Left forelimb (tissue), 1 donor: ENCODE measurements at places on chromosomes 4 and X.
A peak's percentile ranks its signal among the peaks of the same experiment; 100 is the strongest.

- DNase-seq = no peak
Observed at GRCh38 chr4:137631605-137632004, 99.3 kb upstream of the PCDH18 start.

- DNase-seq = no peak
Observed at GRCh38 chr4:186885289-186885688, 161.6 kb upstream of the FAT1 start.

GRCh38 chrX:108216405-108216804 is 124.8 kb downstream of the ATG4A start:
- DNase-seq = no peak

DNA sequence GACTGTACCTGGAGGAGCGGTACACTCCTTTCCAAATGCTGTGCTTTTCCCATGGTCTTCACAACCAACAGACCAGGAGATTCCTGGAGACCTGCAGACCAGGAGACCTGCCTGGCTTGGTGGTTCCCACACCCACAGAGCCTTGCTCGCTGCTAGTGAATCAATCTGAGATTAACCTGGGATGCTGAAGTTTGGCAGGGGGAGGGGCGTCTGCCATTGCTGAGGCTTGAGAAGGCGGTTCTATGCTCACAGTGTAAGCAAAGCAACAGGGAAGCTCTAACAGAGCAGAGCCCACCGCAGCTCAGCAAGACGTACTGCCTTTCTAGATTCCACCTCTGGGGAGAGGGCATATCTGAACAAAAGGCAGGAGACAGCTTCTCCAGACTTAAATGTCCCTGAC is 34.5 kb upstream of the FAAH2 start:
- no peak for DNase-seq

DNA sequence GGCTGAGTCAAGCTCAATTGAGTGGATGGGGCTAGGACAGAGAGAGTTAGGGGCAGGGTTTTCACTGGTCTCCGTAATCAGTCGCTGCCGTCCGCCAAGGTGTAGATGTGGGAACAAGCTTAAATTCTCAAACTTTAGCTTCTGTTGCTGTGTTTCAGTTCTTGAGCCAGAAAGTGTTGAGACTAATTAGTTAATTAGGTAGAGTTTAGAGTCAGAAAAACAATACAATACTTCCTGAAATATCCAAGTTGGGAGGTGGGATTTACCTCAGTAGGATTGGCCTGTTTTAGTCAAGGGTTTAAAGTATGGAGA is 1.1 kb upstream of the UBE2D3 start:
- no peak for DNase-seq

DNA sequence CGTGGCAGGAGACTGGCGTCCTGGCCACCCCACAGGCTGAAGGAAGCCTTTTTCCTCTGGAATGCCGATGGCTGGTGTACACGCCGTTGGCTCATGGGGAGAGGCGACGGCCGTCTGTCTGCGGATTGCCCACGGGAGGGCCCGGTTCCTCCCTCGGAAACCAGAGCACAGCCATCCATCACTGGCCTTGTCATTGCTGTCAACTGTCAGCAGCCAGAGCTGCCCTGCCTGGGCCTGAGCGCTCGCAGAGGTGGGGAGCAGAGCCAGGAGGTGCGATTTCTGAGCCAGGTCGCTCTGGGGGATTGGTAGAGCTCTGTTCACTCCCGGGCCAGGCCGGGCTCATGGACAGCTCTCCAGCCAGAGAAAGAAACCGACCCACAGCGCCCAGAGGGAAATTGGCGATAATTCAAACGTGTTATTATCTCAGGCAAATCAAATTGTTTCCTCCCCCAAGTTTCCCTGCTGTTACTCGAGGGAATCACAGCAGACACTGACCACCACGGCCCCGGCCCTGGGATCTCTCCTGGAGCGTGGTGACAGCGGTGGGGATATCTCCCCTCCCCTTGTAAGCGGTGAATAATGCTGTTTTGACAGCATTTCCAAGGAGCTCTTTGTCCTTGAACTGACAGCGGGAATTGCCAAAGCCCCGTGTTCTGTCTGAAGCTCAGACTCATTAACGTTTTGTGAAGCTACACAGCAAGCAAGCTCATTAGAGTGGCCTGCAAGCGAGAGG is 220.9 kb upstream of the PSAPL1 start:
- no peak for DNase-seq

- no peak for DNase-seq
Observed at GRCh38 chr4:80208610-80209339, 11.5 kb downstream of the PRDM8 start.

GRCh38 chr4:42048394-42048793 is 58.1 kb downstream of the SLC30A9 start:
- DNase-seq = no peak

DNA sequence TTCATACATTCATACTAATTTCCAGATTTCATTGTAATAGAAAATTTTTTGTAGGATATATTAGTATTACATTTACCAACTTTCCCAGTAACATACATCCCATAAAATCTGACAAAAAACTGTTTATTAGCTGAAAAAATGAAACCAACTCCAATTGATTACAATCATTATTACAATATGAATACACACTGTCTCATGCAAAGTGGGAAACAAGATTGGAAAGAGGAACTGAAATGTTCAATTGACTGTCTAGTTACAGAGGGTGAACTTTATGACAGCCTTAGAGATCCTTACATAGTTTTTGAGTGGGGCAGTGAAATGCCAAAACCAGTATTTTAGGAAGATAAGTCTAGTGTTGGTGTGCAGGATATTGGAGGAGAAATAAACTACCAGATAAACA is 2.3 kb upstream of the AMBN start:
- DNase-seq = no peak

- DNase-seq = no peak
Observed at GRCh38 chr4:7244331-7244665, 52.0 kb downstream of the SORCS2 start.

GRCh38 chrX:134999469-134999868 is 8.7 kb downstream of the SMIM10 start:
- DNase-seq = no peak

- no peak for DNase-seq
Observed at GRCh38 chrX:136168929-136169735, 21.8 kb downstream of the FHL1 start.

DNA sequence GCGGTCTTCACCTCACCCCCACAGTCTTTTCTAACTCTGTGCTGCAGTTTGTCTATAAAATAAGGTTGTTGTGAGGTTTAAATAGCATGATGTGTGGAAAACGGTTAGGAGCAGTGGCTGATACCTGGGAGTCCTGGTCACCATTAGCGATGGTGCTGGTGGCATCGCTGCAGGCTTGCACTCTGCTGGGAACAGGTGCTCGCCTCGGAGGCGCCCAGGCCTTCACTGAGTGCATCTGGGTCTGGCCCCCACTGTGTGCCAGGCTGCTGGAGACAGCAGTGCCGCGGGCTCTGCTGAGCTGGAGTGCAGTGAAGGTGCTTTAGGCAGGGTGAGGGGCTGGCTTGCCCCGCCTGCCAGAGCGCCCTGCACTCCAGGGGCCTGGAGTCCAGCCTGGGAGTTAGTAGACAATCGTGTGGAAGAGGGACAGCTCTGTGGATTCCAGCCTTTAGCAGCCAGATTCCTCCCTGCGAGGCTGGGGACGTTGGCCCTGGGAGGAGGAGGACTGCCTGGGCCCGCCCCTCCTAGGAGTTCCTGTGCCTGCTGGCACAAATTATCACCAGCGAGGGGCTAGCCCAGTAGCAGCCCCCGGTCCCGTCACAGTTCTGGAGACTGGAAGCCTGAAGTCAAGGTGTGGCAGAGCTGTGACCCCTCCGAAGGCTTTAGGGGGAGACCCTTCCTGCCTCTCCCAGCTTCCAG is 7.3 kb downstream of the RGS12 start:
- DNase-seq = peak; percentile 60

- no peak for DNase-seq
Observed at GRCh38 chrX:22516893-22517292, 244.2 kb downstream of the CBLL2 start.

GRCh38 chr4:149719357-149719756 is 96.3 kb downstream of the IQCM start:
- DNase-seq = no peak

GRCh38 chr4:104752337-104752736 is 257.6 kb upstream of the CXXC4 start:
- no peak for DNase-seq

GRCh38 chrX:109959356-109959871 is 43.5 kb upstream of the TMEM164 start:
- no peak for DNase-seq

DNA sequence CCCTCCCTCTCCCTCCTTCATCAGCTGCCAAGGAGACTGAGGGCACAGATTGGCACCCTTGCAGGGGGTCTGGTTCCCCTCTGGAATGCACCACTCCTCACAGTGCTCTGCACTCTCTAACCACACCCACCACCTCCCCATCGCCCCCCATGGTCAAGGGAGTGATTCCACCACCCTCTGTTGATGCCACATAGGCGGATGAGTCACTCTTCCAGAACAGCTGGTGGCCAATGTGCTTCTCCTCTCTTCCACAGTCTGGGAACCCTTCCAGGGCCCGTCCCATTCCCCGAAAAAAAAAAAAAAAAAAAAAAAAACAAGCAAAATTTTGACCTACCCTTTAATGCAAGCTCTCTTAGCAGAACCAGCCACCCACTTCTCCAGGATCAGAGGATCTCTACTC is 341.3 kb upstream of the KLF3 start:
- DNase-seq = no peak

GRCh38 chrX:137707348-137707747 is 141.4 kb downstream of the ZIC3 start:
- no peak for DNase-seq

DNA sequence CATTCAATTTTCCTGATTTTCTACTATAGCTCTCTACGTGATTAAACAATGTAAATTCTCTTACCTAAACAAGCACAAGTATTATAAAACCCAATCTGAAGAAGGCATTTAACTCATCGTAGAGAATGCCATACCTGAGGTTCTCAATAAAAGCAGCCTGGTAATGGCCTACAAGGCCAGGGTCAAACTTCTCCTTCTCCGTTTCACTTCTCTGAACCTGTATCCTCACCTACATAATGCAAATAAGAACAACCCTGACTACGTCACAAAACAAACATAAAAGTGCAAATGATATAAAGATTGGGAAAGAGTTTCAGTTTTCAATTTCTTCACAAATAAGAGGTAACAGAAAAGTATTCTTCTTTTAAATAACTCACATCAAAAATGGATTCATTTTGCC is 55.6 kb upstream of the STS start:
- no peak for DNase-seq

GRCh38 chr4:17103231-17103630 is 204.8 kb upstream of the LDB2 start:
- DNase-seq = no peak

GRCh38 chr4:52862639-52863161 is 583 bp downstream of the RASL11B start:
- no peak for DNase-seq

GRCh38 chrX:134626434-134626833 is 31.8 kb downstream of the PLAC1 start:
- DNase-seq = no peak

DNA sequence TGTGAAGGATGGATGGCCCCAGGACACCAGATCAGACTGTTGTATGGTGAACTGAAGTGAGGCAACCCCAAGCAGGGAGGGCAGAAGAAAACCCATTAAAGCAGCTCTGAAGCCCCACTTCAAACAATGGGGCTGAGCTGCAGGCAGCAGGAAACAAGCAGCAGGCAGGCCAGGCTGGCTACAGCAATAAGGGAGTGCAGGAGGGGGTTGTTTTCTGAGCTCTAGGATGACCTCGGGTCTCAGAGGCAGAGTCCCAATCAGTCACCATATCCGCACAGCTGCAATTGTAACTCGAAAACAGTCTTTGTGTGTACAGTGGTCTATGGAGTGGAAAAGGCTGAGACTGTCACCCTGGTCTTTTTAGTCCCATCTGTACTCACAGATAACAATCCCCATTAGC is 90.4 kb downstream of the COL4A6 start:
- DNase-seq = no peak

- DNase-seq = no peak
Observed at GRCh38 chrX:97367125-97367524, 483.4 kb downstream of the RPA4 start.

- no peak for DNase-seq
Observed at GRCh38 chrX:7596822-7597221, 246.1 kb upstream of the VCX start.

- DNase-seq = no peak
Observed at GRCh38 chr4:39068907-39069306, 6.9 kb downstream of the KLHL5 start.

DNA sequence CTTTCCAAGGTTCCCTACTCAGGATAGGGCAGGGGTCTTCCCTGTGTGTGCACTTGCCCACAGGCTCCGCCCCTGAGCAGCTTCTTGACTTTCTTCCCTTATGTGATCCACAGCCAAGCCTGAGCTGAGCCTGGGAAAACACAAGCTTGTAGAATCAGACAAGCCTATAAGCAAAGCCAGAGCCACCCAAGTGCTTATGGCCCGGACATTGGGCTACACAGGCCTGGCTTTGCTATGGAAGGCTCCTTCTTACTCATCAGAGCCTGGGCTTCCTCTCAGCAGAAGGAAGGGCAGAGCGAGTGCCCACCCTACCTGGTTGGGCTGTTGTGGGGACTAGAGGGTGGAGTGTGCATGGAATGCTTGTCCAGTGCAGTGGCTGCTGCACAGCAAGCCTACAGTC is 1.3 kb upstream of the TNIP2 start:
- DNase-seq = no peak

GRCh38 chrX:108362026-108362425 is 76.2 kb downstream of the COL4A6 start:
- DNase-seq = no peak

DNA sequence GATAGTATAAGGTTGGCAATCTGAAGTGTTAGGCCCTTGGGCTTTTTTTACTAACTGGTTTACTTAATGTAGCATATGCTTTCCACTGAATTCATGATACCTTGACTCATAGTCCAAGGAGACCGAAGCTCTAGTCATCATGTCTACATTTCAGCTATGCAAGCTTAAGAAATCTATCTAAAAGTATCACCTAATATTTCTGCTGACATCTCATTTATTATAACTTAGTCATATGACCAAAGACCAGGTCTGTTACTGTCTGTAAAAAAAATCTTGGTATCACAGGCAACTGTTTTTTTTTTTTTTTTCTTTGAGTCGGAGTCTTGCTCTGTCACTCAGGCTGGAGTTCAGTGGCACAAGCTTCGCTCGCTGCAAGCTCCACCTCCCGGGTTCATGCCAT is 814.0 kb upstream of the NDST4 start:
- no peak for DNase-seq

GRCh38 chr4:122297694-122298093 is 81.1 kb upstream of the ADAD1 start:
- no peak for DNase-seq

DNA sequence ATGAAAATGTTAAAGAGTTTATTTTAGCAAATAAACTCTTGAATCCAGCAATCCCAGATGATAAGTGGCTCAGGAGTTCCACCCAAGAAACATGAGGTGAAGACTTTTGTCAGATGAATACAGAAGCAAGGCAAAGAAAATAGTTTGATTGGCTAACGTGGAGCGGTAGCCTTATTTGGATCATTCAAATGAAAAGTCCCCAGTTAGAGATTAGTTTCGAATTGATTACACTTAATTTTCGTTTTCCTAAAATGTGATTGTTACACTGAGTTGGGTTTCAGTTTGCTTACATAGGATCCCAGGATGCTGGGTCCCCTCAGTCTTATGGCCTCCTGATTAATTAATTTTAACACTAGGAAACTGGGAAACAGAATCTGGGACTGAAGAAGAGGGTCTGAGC is 76.4 kb upstream of the RPA4 start:
- no peak for DNase-seq

GRCh38 chr4:150973626-150974251 is 41.3 kb downstream of the LRBA start:
- DNase-seq = no peak

- peak; percentile 98 for DNase-seq
Observed at GRCh38 chr4:26320538-26321372, at the start of gene RBPJ. Gene RBPJ, plus strand, starts transcription at chr4:26321014. Its CDS starts 15 bp downstream, at chr4:26321029.

- no peak for DNase-seq
Observed at GRCh38 chr4:165516281-165516833, 137.5 kb downstream of the CPE start.
